Stimulated activated CD8-positive, alpha-beta memory T cell treated with anti-CD3 and anti-CD28 coated beads, Interleukin-15, amount 100 ng/mL, for 48 hours (primary cell): ENCODE measurements at places on chromosomes 7 and 10.

GRCh38 chr7:136533732-136534131, 334.7 kb upstream of the CHRM2 start:
- no peak for DNase-seq

DNA sequence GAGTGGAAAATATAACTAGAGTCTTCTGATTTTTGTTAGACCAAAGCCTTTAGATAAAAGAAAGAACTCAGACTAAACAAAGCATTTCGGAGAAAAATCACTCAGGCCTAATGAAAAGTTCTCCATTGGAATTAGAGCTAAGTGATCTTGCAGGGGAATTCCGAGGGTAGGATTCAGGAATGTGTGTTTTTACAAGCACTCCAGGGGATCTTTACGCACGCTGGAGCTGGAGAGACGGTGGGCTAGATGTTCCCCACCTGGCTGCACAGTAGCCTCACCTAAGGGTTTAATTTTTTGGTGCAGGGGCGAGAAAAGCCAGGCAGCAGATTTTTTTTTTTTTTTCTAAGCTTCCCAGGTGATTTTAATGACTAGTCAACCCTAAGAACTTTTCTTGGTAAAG, 7.9 kb upstream of the PAPSS2 start:
- no peak for DNase-seq

- DNase-seq: no peak
Measured at GRCh38 chr7:83786858-83787257, 137.9 kb upstream of the SEMA3E start.

DNA sequence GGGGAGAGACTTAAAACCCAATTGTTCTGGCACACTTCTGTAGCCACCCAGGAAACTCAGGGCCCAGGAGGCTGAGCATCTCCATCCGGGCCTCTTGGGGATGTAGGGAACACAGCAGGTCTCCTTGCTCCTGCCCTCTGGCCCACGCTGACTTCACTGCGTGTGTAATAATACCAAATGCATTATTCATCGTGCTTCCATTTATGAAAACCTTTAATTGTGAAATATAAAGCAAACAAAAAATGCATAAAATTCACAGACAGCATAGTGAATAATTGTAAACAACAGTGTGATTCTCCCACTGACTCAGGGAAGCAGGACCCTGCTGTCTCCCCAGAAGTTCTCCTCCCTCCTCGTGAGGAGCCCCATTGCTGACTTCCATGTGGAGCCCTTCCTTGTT, 70.3 kb upstream of the SHH start:
- no peak for DNase-seq

GRCh38 chr10:31829776-31830175, 98.9 kb downstream of the ARHGAP12 start:
- DNase-seq: no peak

- no peak for DNase-seq
Measured at GRCh38 chr10:30231071-30231652, 117.9 kb downstream of the MTPAP start.

- DNase-seq: no peak
Measured at GRCh38 chr7:140677496-140677895, 4.8 kb downstream of the ADCK2 start.

DNA sequence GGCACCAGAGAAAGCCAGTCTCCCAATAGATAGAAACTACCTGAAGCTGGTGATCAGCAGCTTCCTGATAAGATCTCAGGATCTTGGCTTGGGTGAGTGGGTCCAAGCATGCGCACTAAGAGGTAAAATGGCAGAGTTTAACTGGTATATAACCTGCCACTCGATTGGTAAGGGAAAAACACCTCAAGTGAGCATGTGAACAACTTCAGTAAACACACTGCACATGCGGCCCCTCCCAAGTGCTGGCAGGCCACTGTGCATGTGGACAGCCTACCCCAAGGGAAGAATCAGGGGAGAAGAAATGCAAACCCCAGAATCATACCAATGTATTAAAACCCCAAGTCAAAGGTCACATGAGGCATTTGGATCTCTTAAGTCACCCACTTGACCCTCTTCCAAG, 17.7 kb upstream of the PON1 start:
- no peak for DNase-seq

- peak; percentile 26 for DNase-seq
Measured at GRCh38 chr10:32347363-32348022, 535 bp upstream of the EPC1 start.

GRCh38 chr10:16964576-16965343, 147.5 kb upstream of the RSU1 start:
- no peak for DNase-seq

DNA sequence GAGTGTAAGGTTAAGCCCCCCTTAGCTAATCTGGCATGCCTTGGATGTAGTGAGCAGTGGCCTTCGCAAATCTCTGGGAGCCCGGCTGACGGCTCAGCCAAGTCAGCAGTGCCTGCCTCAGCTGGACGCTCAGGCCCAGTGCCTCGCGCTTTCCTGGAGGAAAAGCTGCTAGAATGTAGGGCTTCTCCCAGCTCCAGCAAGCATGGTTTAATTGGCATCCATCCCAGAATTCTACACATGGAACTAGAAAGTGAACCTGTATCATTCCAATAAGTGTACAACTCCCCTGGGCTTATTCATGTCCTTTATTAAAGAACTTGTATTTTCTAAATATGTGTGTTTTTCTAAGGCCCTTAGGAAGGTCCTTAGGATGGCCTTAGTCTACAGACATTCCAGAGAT, 287.8 kb upstream of the SHH start:
- DNase-seq: no peak

DNA sequence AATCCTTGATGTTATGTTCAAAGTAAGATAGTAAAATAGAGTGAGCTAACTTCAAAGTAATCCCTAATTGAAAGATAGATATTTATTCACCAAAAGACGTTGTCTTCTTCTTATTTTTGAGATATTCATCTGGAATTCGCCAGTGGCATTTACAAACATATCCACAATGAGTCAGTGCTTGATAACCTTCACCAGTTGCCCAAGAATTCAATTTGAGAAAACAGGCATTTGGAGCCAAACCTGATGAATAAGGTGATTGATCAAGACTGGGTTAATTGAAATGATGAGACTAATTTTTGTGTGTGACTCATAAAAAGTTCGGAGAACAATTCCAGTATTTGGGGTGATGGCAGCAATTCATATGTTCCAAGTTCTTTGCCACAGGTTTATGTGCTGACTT, 344.0 kb downstream of the ARL4A start:
- no peak for DNase-seq

GRCh38 chr7:100035876-100036275, 13.7 kb upstream of the ZSCAN21 start:
- no peak for DNase-seq

GRCh38 chr7:48209004-48209600, 37.8 kb downstream of the ABCA13 start:
- DNase-seq: no peak

GRCh38 chr10:78755063-78755701, 313.6 kb upstream of the ZMIZ1 start:
- DNase-seq: no peak

DNA sequence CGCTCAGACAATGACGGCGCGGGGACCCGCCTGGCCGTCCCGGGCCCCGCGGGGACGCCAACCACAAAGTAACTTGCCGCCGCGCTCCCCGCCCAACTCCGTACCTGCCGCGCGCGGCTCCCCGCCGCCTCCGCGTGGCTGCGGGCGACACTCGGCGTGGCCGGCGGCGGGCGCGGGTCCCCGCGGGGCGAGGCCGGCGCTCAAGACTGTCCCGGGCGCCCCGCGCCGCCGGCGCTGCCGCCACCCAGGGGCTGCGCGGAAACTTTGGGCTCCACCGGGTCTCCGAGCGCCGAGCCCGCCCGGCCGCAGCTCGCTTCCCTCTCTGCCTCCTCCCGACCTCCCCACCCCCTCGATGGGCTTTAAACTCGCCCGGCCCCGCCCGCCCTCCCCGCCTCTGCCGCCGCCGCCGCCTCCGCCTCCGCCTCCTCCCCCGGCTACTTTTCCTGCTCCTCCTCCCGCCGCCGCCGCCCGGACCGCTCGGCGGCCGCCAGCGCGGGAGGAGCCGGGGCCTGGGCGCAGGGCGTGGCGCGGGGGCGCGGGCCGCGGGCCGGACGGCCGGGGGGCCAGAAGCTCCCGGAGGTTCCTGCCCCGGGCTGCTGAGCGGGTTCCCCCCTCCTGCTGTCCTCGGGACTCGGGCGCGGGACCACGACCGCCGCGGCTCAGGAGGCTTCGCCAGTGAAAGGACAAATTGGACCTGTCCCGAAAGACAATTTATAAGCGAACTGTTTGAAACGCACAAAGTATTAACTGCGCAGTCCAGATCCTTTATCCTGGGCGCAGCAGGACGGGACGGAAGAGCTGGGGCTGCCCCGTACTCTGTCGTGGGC, 10.6 kb upstream of the GRB10 start:
- DNase-seq: no peak

DNA sequence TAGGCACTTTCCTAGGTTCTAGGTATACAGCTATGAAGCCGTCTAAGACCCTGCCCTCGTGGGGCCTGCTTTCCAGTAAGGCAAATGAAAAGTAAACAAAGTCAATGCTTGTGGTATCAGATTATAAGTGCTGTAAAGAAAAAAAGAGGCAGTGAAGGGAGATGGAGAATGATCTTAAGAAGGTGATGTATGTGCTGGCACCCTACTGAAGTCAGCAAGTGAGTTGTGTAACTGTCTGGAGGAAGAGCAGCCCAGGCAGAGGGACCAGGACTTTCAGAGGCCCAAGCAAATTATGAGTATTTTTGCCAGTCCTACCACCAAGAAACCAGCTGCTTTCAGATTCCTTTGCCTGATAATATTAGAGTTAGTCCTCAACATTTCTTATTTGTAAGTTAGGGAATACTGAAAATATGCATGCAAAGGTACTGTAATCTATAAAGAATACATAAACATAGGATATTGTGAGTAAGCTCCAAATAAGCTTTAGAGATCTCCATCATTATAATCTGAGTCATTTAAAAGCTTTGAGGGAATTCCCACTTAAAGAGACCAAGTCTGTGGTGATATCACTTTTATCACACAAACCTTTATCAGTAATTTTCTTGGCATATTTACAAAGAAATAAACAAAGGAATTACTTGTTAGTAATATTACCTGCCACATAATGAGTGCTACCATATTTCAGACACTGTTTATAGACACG, 329.2 kb upstream of the LRGUK start:
- no peak for DNase-seq

GRCh38 chr10:3500408-3500856, 284.6 kb downstream of the KLF6 start:
- no peak for DNase-seq

GRCh38 chr7:44147026-44147991, 6.2 kb upstream of the MYL7 start:
- no peak for DNase-seq

DNA sequence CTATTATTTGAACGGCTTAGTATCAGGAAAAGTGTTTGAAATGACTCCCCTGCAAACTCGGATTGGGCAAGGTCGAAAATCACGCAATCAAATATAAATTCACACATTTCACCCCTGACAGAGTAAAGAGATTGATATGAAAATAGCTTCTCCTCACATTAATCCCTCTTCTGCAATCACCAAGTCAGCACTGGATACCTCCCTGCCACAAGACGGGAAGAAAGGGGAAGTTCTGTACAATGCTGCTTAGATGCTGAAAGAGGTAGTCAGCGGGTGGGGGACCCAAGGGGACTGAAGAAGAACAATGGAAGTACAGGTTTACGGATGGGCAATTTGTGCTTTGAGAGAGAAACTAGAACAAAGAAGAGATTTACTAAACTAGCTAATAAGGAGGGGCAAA, 72.0 kb upstream of the ANK3 start:
- no peak for DNase-seq

DNA sequence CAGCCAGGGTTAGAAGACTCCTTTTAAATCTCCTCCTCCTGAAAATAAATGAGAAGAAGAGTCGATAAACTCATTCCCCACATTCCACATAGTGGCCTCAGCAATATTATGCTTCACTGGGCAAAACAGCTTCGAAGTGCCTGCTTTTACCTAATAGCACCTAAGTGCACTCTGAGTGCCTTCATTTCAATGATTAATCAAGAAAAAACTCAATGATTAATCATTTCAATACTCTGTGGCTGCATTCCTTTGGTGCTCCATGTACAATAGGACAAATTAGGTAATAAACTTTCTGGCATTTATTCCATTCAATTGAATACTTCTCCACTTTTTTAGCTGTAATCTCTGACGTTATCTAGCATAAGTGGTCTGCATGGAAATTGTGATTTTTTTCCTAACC, 174.6 kb downstream of the CCDC71L start:
- no peak for DNase-seq

GRCh38 chr10:68595513-68595912, 35.4 kb downstream of the TET1 start:
- DNase-seq: no peak

DNA sequence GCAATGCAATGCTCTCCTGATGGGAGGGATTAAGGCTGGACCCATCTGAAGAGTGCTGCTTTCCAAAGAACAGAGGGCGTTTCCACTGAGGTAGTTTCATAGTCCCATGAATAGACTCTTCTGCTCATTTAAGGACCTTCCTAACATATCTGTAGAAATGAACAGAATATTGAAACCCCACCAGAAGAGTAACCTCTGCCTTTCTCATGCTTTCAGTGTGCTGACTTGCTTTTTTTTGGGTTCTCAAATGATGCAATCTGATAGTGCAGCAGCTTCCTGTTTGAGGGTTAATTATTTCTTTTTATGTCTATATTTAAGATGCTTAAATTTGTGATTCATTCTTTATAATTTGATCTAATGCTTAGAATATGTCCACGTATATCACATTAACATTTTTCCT, 82.2 kb downstream of the GATA3 start:
- no peak for DNase-seq

GRCh38 chr7:48048113-48048512, 12.8 kb downstream of the C7orf57 start:
- DNase-seq: no peak

GRCh38 chr10:123408660-123409059, 254.5 kb downstream of the BUB3 start:
- DNase-seq: no peak

DNA sequence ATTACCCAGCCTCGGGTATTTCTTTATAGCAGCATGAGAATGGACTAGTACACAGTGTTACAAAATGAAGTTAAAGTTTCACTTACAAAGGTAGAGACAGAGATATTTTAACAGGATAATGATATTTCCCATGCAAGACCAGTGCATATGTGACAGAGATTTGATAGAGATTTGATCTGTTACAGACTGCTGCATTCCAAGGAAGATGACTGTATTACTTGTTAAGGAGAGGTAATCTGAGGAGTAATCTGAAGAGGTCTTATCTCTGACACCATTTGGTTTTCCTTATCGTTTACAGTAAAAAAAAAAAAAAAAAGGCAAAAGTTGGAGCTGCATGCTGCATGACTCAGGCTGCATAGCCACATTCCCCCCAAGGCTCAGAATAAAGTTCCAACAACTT, 289.6 kb downstream of the POM121L12 start:
- DNase-seq: no peak
